ENCODE measurements at places on chromosomes 12 and 14. TPM values are rescaled to one million over a fixed set of nuclear protein-coding genes. Genes with fewer than 3 reads are reported as not detected.

SIX6 gene
- total RNA-seq: not detected

TSPAN19 gene
- total RNA-seq: 0.92 TPM

SMIM41 gene
- not detected for total RNA-seq

LPAR5 gene
- 3.8 TPM for total RNA-seq

PTPRB gene
- 4.7 TPM for total RNA-seq

ARHGAP9 gene
- 1.1 TPM for total RNA-seq

G2E3 gene
- total RNA-seq: 9.1 TPM

WNT5B gene
- total RNA-seq: 28.5 TPM

KRT75 gene
- total RNA-seq: not detected

TCL1A gene
- total RNA-seq: not detected

PLA2G1B gene
- not detected for total RNA-seq

CLEC9A gene
- total RNA-seq: not detected

MMP19 gene
- 0.08 TPM for total RNA-seq

- DNase-seq: no peak
Measured at GRCh38 chr12:4216187-4216927, 57.2 kb upstream of the CCND2 start.

- no peak for DNase-seq
Measured at GRCh38 chr12:75909714-75910656, 121.6 kb downstream of the PHLDA1 start.

- DNase-seq: no peak
Measured at GRCh38 chr14:82126006-82126405, 592.4 kb upstream of the SEL1L start.

DNA sequence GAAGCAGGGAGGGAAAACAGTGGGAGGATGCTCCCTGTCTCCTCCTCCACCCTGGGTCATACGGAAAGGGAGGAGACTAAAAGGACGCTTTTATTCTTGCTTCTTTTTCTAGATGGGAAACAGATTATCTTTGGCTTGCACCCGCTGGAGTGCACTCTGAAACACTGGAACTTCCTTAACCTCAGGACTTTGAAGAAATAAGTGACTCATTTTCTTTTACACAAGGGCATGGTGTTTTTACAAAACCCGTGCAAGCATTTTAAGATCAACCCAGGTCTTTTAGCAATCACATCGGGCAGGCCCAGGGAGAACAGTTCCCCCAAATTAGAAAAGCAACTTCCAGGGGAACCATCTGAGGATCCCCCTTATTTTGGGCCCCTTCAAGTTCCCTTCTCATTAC is 80.9 kb upstream of the TSPAN11 start:
- DNase-seq: no peak

GRCh38 chr12:123656392-123656791 is 14.5 kb upstream of the TCTN2 start:
- DNase-seq: no peak

DNA sequence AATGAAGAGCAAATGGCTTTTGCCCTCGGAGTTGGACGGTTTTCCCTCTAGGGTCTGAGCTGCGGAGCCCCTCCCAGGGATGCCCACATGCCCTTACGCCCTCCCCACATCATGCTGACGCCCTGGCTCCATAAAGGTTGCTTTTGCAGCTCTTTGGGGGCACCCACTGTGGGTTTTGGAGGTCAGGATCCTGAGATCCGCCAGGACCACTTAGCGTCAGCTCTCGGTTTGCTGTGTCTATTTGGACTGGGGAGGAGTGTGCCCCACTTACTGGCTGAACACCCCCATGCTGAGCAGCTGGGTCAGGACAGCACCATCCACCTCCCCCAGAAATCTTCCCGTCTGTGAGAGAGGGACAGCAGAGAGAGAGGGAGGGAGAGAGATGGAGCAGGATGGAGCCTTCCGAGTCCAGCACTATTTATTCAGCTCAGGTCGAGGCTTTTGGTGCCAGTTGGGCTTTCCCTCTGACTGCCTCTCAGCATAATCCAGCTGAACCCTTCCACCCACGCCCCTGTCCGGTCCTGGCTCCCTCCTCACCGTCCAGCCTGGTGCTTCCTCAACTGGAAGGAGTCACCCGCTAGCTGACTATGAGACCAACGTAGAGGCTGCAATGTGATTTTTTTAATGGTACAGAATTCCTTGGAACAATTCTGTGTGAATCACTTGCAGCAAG is 18.9 kb upstream of the LRTM2 start:
- no peak for DNase-seq

- DNase-seq: no peak
Measured at GRCh38 chr12:79055926-79056674, 191.5 kb downstream of the SYT1 start.

- DNase-seq: no peak
Measured at GRCh38 chr14:86518298-86518697, 988.4 kb downstream of the FLRT2 start.

GRCh38 chr12:1738446-1738845 is 47.6 kb downstream of the ADIPOR2 start:
- no peak for DNase-seq

GRCh38 chr14:45332360-45332988 is 79.5 kb upstream of the MIS18BP1 start:
- DNase-seq: no peak

GRCh38 chr12:54830199-54830598 is 24.1 kb upstream of the MUCL1 start:
- DNase-seq: no peak

GRCh38 chr12:69243099-69244084 is 4.0 kb downstream of the CPSF6 start:
- DNase-seq: no peak

DNA sequence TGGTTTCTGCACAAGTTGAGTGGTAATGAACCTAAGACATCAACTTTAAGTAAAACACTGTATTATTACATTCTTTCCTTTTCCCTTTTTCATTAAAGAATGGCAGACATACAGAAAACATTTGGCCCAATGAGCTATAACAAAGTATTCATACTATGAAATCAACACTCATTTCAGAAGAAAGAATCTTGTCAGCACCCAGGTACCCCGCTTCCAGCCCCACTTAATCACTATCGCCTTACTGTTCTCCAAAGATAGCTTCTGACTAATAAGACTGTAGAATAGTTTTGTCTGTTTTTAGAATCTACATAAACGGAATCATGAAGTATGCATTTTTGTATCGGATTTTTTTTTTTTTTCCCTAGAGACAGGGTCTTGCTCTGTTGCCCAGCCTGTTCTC is 9.5 kb downstream of the CNTN1 start:
- no peak for DNase-seq

DNA sequence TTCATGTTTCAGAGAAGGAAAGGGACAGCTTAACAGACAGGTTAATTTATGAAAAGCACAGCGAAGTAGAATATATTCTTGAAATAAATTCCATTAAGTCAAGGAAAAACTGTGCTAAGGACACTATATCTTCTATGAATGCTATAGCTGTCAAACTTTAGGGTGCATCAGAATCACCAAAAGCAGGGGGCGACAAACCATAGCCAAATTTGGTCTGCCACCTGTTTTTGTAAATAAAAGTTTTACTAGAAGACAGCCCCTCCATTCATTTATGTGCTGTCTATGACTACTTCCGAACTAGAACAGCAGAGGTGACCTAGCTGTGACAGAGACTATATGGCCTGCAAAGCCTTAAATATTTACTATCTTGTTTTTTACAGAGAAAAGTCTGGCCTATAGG is 25.9 kb downstream of the PPP4R3A start:
- DNase-seq: no peak

GRCh38 chr12:76883811-76884210 is 5.0 kb upstream of the CSRP2 start:
- no peak for DNase-seq

- no peak for DNase-seq
Measured at GRCh38 chr12:66236969-66237368, 48.0 kb downstream of the IRAK3 start.

DNA sequence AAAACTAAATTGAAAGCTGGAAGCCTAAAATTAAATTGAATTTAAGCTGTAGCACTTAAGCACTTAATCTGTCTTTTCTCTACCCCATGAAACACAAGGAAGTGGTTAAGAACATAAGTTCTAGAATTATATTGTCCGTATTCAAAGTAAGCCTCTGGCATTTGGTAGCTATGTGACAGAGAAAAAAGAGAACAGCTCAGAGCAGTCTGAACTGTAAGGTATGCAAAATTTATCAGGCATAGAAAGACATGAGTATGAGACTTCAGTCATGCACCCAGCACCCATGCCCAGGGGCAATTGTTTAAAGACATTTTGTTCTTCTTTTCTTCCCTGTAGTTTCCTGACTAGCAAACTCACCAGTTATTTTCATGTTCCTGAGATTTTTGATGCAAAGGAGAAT is 116.7 kb downstream of the KCNMB4 start:
- no peak for DNase-seq

GRCh38 chr12:13099066-13099843 is 4.2 kb downstream of the GSG1 start:
- DNase-seq: no peak

GRCh38 chr12:78209846-78210505 is 379.3 kb downstream of the NAV3 start:
- no peak for DNase-seq

DNA sequence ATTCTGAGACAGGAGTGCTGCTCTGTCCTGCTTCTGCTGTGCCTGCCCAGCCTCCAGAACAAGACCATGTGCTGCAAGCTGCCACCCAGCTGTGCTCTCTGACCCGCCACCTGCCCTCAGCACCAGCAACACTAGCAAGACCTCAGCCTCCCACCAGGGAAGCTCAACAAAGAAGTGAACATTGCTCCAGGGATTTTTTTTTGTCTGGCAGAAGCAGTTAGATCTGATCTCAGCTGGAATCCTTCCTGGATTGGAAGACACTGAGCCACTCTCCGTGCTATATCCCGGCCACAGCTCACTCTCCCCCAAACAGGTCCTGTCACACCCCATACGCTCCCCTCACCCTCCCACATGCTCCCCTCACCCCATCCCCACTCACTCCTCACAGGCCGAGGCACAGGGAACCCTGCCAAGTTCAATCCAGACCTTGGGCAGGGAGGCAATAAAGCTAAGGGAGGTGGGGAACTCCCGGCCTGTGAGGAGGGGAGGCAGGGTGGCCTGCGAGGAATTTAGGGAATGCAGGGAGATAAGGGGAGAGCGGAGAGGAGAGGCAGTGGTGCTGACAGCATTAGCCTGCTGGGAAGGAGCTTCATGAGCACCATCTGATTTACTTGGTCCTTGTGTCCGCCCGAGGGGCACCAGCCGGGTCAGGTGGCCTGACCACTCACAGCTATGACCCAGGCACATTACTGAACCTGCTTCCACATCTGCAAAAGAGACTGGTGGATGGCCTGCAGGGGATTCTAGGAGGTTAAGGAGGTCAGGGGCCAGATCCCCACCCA is 29.7 kb downstream of the CCDC85C start:
- peak; percentile 62 for DNase-seq

- no peak for DNase-seq
Measured at GRCh38 chr14:36513012-36513420, 7.0 kb downstream of the NKX2-1 start.

- no peak for DNase-seq
Measured at GRCh38 chr14:77616133-77616453, 344 bp downstream of the SPTLC2 start.

DNA sequence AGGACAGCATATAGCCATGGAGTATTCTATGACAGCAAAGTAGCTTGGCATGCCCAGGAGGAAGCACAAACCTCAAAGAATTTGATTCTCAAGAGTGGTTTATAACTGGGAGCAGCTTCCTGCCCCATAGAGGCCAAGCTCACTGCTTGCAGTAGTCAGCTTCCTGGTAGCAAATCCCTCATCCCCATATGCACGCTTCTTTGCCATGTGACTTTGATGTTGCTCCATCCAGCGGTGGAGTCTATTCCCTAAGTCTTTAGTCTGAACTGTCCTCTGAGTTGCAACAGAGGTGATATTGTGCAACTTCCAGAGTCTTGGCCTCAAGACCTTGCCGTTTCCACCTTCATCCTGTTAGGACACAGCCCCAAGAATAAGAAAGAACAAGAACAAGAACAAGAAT is 996.8 kb upstream of the TMEM132C start:
- no peak for DNase-seq

DNA sequence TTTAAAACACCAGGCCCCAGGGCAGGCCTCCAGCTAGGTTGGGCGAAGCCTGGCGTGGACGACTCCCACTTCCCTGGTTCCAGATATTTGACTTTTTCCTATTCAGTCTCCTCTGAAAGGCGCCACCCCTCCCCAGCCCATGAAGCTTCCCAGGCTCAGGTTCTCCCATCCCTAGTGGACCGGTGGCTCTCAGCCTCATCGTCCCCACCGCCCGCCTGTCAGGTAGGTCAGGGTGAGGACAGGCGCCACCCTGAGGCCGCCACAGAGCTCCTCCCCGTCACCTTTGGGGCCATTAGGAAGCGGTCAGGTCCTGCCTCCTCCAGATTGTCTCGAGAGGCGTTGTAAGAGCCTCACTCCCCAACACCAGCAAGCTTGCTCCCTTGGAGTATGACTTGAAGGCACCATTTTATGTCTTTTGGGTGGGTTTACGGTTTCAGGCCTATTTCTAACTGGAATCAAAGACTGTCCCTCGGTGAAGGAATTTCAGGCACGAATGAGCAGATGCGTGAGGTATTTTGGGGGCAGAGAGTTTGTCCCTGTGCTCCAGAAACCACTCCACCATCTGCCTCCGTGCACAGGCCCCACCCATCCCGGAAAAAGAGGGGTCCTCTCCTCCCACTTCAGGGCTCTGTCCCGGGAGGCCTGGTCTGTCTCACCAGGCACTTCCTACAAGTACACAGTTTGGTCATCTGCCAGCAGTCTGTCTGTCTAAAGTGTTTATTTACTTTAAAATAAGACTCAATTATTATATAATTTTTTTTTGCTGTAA is 55.6 kb downstream of the TSPAN9 start:
- no peak for DNase-seq

DNA sequence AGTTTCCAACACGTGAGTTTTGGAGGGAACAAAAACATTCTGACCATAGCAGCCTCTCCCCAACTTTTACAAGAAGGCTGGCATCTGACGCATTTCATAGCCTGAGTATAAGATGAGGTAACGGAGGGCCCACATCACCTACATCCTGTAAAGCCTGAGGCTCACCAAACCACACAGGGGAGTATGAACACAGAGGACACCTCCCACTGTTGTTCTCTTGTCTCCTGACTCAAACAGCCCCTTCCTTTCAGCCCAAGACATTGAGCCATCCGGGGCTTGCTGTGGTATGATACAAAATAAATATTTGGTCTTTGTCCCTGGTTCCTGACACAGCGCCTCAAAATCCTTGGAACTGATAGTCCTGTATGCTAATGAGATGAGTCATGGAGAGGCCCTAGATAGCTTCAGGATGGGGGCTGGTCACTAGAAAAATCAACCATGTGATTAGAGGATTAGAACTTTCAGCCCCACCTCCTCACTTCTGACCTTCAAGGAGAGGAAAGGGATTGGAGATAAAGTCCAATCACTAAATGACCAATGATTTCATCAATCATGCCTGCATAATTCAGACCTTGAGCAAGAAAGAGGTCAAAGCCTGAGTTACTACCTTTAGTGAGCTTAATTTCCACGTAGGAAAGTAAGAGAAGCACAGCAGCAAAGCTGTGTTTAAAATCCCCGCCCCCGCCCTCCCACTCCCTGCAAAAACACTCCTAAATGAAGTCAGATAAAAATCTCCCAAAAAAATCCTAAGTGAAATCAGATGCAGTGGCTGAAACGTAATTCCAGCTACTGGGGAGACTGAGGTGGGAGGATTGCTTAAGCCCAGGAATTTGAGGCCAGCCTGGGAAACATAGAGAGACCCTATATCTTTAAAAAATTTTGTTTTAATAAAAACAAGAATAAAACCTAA is 236.4 kb downstream of the PCNX1 start:
- peak; percentile 19 for DNase-seq

- DNase-seq: peak; percentile 1
Measured at GRCh38 chr12:78759367-78759766, 105.2 kb upstream of the SYT1 start.
